Activated CD4-positive, alpha-beta T cell treated with anti-CD3 and anti-CD28 coated beads for 24 hours (primary cell): ENCODE measurements at places on chromosomes 5 and 9.

DNA sequence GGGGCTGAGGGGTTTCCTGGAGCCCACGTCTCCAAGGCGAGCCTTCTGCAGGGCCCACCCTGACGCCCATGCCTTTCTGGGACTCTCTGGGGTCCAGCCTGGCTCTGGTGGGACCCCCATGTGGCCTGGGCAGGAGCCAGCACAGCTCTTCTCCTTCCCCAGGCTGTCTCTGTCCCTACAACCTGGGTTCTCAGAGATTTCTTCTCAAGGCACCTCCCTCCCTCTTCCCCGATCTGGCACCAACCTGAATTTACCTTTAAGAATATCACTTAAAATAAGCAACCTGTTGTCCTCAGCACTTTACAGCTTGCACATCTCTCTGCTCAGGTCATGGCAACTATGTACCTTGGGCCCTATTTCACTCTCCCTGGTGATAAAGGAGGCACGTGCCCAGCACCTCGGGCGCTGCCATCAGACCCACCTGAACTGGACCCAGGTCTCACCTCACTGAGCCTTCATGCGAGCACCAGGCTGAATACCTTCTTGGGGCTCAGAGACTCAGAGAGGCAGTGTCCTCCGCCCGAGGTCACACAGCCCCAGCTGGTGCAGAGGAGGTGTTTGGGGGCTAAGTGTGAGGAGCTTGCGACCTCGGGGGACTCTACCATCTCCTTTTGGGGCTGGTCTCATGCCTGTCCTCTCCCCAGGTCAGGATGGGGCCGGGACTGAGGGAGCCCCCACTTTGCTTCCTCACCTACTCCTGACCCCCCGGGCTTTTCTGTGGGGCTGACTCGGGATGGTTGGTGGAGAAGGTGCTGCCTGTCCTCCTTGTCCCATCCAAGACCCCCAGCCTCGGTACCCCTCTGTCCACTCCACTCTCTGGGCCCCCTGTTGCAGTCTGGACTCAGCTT, 217.7 kb downstream of the C9orf50 start:
- no peak for DNase-seq

- no peak for DNase-seq
Measured at GRCh38 chr9:81529556-81530193, 159.7 kb downstream of the TLE1 start.

DNA sequence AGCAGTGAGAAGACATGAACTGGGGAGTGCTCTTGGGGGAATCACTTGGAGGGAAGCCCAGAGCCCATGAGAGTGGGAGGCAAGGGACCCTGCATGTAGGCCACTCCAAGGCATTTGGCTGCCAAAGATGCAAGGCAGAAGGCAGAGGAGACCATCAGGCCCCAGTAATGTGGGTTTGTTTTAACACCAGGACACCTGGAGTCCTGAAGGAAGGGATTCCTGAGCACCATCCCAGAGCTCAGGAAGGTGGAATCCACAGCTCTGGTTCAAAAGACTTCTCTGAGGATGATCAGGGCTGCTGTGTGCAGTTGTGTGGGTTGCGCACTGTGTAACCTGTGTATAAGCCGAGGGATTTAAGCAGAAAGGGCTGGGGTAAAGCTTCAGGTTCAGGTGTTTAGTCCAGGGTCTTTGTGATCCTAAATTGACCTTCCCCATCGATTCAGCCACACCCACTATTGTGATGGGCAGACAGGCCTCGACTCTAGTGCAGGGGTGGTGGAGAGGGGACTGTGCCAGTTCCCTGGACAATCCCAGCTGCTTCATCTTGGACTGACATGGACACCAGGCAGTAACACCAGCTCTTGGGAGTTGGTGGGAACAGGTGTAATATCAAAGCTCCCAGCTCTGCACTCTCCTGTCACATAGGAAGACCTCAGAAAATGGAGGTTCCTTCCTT, 11.0 kb downstream of the B4GALT7 start:
- DNase-seq: no peak

- no peak for DNase-seq
Measured at GRCh38 chr9:121200356-121200755, 1.3 kb downstream of the RAB14 start.

DNA sequence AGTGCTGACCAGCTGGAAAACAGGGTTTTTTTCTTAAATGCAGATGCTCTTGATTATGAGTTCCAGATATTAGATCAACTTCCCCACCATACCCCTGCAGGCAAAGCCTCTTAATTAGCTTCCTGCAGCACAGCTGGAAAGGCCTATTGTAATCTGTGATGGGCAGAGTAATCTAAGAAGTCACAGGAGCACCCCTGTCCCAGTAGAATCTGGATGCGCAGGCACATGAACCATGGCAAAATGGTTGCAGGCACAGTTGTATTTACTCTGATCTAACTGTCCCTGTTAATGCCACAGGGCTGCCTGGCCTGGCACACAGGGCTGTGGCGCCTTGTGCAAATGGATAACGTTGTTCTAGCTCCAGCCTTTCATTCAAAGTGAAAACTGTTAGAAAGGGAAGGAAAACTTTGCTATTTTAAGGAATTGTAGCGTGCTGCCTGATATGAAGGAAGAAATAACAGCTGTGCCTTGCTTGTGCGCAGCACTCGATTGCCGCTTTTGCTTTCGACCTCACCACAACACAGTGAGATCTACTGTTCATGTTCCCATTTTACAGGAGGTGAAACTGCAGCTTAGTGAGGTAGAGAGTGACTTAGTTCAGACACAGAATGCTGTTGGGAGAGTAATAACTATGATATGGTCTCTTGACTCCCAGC, 2.3 kb downstream of the TGFBI start:
- DNase-seq: no peak

- no peak for DNase-seq
Measured at GRCh38 chr9:136225366-136225747, 20.3 kb downstream of the QSOX2 start.

DNA sequence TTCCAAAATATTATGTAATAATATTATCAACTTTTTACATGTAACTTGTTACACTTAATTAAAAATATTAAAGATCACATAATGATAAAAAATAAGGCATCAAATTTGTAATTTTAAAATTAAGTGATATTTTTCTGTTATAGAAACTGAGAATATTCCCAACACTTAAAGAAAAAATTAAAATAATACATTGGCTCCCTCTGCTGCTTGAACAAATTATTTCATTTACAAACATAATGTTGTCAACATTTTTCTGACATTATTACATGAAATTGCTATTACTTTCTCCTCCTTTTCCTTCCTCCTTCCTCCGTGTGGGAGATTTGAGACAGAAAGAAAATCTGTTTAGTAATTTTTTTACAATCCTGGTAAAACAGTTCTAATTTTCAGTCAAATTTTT, 42.3 kb downstream of the RNF180 start:
- DNase-seq: no peak

GRCh38 chr5:150328515-150328914, 25.8 kb upstream of the ARSI start:
- DNase-seq: no peak

- no peak for DNase-seq
Measured at GRCh38 chr5:80905405-80905804, 54.8 kb upstream of the RASGRF2 start.

GRCh38 chr9:2138646-2139045, 123.5 kb downstream of the SMARCA2 start:
- no peak for DNase-seq

DNA sequence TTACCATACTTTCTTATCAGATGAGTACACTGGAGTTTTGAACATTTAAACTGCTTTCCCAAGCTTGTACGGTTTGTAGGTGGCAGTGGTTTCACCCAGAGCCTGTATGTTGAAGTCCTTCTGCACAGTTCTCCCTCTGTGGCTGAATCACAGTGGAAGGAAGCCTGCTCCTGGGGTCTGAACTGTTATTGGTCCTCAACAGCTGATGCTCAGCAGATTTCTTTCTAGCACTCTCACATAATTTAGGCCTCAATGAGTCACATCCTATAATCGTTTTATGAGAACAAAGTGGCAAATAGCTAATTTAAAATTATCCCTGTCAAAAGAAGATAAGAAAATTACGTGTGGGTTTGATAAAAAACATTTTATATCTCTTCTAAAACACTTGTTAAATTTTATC, 229.7 kb downstream of the TLE4 start:
- DNase-seq: no peak

DNA sequence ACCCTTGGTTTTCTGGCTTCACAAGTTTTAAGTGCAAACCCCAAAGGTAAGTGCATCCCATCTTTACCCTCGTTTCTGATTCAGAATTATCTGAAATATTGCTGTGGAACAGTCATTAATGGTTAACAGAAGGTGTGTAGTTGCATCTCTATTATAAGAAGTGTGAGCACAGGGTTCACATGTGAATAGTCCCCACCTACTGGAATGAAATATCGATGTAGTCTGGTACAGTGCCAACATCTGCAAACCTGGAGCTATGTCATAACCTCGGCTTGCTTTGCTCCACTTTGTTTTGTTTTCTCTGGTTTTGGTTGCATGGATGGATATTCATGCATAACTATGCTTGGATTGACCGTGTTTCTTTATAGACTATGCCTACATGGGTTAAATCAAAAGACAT, 12.6 kb downstream of the HTR4 start:
- no peak for DNase-seq
